ENCODE measurements at places on chromosomes 3 and 15.

DNA sequence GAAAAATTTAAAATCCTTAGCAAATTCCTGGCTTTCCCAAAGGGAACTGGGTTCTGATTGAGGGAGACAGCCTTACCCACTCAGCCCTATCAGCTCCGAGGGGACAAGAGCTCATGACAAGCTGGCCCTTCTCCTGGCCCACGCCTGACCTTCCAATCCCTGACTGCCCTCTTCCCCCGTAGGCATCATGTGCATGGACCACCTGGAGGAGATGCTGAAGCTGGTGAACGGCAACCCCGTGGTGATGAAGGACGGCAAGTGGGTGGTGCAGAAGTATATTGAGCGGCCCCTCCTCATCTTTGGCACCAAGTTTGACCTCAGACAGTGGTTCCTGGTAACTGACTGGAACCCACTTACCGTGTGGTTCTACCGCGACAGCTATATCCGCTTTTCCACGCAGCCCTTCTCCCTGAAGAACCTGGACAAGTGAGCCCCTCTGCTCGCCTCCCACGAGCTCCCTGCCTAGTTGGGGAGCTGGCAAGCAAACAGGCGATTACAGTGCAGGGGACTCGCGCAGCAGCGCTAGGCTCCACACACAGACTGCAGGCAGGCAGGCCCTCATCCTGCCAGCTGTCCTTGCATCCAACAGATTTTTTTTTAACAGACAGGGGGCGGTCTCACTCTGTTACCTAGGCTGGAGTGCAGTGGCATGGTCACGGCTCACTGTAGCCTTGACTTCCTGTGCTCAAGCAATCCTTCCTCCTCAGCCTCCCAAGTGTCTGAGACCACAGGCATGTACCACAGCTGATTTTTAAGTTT, 16.8 kb downstream of the RPUSD3 start:
- peak; percentile 33 for DNase-seq

DNA sequence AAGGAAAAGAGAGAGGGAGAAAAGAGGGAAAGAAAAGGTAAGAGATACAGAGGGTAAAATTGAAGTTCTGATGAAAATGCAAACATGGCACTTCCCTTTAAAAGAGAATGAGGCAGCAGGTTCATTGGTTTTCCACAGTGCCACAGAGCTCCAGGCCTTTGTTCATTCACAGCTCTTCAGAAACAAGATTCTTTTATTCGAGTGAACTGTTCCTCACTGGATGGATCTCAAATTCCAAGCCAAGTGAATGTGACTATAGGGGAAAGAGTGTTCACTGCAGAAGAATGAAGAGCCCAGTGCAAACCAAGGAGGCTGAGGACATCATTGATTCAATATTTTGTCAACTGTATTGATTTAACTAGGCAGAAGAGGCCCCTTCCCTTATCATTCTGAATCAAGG, 280.3 kb upstream of the PROK2 start:
- DNase-seq, result no peak

DNA sequence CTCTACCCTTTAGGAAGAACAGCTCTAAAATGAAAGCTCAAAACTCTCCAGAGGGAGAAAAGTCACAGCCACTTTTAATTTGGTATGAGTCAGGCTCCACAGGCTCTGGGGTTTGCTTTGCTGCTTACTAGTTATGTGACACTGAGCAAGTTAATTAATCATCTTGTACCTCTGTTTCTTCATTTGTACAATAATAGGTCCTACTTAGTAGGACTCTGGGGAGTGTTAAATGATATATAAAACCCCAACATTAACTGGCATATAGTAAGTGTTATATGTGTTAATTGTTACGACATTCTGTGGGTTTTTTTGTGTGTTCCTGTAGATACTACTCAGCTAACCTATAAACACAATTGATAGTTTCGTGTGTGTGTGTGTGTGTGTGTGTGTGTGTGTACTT, 6.6 kb downstream of the ACKR2 start:
- no peak for DNase-seq

GRCh38 chr3:122697952-122698620, 17.4 kb downstream of the PARP14 start:
- DNase-seq, result no peak

DNA sequence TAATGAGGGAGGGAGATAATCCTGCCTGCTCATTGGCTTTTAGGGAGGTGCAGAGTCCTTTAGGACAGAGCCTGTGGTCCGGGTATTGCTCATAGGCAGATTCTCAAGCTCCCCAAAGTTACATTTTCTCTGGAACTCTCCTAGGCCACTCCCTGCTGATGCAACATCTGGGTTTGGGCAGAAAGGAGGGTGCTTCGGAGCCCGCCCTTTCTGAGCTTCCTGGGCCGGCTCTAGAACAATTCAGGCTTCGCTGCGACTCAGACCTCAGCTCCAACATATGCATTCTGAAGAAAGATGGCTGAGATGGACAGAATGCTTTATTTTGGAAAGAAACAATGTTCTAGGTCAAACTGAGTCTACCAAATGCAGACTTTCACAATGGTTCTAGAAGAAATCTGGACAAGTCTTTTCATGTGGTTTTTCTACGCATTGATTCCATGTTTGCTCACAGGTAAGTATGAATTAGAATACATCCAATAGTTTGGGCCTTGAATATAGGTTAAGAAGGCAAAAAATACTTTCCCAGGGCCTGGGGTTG, at the start of gene IL20RB:
Gene IL20RB, plus strand, starts transcription at position 233 of the 538 bp plus-strand sequence. Its CDS starts 131 bp downstream, at position 364.
- DNase-seq, result peak; percentile 37

DNA sequence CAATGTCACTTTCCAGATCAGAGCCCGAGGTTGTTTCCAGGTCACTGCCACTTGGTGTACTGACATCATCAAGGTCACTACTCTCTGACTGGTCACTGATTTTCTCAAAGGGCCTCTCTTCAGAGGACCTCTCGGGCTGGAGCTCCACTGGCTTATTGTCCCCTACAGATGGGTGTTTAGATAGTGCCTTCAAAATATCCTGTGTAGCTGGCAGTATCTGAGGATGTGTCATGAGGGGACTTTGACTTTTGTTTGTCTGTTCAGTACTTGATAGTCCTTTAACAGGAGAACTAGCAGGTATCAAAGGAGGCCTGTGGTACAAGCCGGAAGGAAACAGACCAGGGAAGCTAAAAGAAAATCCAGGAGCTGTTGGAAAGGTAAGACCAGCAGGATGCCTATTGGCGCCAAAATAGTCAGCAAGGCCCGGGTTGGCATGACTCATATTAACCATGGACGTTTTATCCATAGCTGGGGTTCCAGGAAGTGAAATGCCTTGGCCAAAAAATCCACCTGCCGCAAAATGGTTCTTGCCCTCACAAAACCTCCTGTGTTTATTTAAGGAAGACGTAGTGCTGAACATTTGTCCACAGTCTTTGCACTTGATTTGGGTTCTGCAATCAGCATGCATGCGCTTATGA, 547.3 kb downstream of the MECOM start:
- DNase-seq, result no peak

GRCh38 chr3:183618542-183618941, 16.9 kb upstream of the KLHL24 start:
- no peak for DNase-seq

DNA sequence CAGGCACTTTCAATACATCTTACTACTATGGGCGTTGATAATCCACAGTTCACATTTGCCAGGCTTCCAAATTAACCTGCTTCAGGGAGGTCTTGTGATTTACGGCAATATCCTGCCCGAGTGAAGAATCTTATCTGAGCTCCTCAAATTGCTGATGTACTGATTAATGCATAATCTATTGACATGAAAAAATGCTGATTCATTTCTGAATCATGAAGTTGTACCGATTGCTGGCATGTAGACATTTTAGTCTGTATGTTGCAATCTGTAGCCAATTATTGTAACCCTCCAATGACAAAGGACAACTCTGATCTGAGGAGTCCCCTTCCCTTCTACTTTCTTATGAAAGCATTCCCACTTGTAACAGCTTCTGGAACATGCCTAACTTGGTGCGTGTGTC, 97.2 kb downstream of the SEC22A start:
- no peak for DNase-seq

- DNase-seq, result no peak
These were observed 10.7 kb upstream of the SHISA5 start for GRCh38 chr3:48514431-48515227.

- DNase-seq, result no peak
These were observed 921 bp downstream of the MGLL start for GRCh38 chr3:127821394-127821793.

GRCh38 chr3:156488767-156489166, 66.2 kb downstream of the SSR3 start:
- peak; percentile 46 for DNase-seq

- DNase-seq, result peak; percentile 78
These were observed 46.4 kb downstream of the GJD2 start for GRCh38 chr15:34708422-34708821.

- DNase-seq, result peak; percentile 63
These were observed 28.4 kb downstream of the CPN2 start for GRCh38 chr3:194322678-194323211.

DNA sequence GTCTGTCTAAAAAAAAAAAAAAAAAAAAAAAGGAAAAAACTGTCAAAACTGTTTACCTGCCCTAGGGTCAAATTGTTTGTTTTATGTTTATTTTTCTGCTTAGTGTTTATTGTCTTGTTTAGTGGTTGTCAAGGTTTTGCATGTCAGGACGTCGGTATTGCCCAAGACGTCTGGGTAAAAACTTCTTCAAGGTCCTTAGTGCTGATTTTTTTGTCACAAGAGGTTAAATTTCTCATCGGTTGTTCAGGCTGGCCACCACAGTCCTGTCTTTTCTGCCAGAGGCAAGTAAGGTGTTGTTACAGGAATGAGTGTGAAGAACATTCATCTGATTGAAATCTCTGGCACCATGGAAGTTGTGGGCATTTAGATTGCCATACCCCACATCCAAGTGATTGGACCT, 7.0 kb downstream of the DET1 start:
- peak; percentile 72 for DNase-seq

GRCh38 chr15:43103907-43104306, 1.9 kb downstream of the UBR1 start:
- no peak for DNase-seq

DNA sequence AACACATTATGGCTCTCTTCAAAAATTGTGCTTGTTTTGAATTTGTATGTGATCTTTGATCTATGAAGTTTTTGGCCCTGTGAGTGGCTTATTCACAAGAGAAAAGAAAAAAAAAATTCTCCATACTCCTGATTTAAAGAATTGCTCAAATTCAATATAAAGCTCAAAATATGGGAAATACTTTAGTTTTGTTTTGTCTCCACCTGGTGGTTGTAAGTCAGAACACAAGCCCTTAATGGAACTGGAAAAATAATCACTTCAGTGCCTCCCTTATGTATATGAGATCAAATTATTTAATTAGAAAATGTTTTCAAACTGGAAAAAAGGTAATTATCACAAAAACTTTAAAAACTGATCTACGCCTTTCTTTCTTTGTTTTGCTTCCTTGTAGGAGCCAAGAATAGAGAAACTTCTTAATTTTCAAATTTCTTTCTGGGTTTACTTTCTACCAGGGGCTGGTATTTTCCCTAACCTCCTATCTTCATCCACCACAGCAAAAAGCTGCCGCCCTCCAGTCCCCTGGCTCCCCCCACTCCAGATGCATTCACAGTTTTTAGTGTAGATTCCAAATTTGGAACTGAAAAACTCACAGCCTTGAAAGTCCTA, 50.6 kb downstream of the SERP1 start:
- peak; percentile 61 for DNase-seq

- DNase-seq, result no peak
These were observed 153.2 kb upstream of the GPR149 start for GRCh38 chr3:154583086-154583634.

DNA sequence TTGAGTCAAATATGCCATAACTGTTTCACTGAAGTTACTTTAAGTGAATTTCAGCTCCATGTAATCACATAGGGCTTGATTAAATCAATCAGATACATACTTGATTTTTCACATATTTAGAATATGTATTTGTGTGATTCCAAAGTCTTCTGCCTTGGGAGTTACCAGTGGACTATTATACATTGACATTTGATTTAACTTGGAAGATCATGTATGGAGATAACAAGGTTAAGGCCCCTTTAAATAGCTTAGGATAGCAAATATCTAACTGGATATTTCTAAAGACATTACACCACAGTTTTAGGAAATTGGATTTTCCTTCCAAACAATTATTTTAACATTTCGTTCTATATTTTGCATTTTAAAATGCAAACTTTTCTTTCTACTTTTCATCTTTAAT, 405.0 kb downstream of the RAP2B start:
- DNase-seq, result no peak

- no peak for DNase-seq
These were observed 12.7 kb downstream of the SOX2 start for GRCh38 chr3:181724192-181724965.

GRCh38 chr3:187186801-187187421, 10.4 kb upstream of the RTP1 start:
- peak; percentile 80 for DNase-seq

- no peak for DNase-seq
These were observed 43.9 kb upstream of the BHLHE40 start for GRCh38 chr3:4935347-4935746.

GRCh38 chr3:123004201-123004918, 23.2 kb downstream of the SEMA5B start:
- DNase-seq, result no peak

- DNase-seq, result peak; percentile 19
These were observed 521.9 kb upstream of the PROK2 start for GRCh38 chr3:72306800-72307341.

- peak; percentile 75 for DNase-seq
These were observed 176.0 kb downstream of the ABHD5 start for GRCh38 chr3:43866529-43867353.

GRCh38 chr3:173013219-173013832, 127.7 kb downstream of the SPATA16 start:
- no peak for DNase-seq

DNA sequence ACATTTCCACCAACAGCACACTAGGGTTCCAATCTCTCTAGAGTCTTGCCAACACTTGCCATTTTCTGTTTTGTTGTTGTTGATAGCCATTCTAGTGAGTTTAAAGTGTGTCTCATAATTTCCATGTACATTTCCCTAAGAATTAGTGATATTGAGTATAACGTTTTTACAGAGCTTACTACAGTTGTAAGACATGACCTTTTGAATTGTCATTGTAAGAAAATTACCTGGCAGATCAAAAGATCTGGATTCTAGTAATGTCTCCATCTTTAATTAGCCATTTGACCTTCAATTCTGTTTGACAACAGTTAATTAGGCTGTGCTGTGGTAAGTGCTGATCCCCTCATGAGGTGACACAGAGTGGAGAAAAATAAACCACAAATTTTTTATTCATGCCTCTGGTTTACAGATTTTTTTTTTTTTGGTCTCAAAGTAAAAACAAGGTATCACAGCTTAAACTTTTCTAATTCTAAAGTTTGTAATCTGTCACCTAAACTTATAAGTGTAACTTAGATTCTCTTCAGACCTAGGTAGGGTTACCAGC, 20.9 kb downstream of the MCTP2 start:
- no peak for DNase-seq

DNA sequence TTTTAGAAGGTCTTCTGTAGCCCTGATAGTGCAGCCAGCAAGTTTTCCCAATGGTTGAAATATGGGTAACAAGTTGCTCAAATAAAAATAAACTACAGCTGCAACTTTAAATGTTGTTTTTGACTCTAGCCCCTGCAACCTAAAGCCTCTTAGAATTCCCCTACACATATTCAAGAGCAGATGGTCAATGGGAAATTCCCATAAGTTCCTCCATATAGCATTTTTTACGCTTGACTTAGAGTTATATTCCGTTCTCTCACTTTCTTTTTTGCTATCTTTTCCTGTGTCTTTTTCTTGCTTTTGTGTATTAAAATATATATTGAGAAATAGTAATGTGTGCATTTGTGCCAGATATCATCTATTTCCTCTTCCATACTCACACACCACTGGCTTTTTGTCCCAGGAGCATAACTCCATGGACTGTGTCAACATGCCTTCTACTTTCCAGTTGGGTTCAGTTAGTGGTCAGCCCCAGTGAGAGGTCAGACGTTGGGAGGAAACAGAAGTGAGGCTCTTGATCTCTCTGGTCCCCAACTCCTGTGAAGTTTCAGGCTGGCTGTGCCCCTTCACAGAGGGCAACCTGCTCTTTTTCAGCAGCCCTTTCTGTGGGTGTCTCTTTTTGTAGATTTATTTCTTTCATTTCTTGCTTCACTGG, 63.3 kb upstream of the TP63 start:
- no peak for DNase-seq
